ENCODE measurements at places on chromosomes 11 and 22.

DNA sequence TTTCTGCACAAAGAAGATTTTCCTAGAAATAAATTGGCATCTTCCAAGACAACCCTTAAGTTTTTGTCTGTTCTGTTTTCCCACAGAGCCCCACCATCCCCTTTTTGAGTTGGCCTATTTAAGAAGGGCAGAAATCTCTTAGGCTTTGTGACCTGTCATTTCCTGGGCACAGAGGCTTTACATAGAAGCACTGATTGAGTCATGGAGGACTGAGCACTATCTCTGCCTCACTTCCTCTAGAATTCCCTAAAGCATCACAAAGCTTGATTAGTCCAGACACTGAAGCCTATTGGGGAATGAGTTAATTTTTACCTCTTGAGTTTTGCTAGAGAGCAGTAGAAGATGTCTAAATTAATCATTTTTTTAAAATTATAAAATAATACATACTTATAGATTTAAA, 25.4 kb downstream of the TRIM44 start:
- DNase-seq: no peak

DNA sequence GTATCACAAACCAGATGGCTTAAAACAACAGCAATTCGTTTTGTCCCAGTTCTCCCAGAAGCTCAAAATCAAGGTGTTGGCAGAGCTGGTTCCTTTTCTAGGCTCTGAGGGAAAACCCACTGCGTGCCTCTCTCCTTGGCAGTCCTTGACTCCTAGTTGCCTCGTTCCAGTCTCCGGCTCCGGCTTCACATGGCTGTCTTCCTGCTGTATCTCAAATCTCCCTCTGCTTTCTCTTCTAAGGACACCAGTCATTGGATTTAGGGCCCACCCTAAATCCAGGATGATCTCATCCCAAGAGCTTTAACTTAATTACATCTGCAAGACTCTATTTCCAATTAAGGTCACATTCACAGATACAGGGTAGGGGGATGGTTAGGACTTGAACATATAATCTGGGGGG, 9.2 kb upstream of the NAA40 start:
- no peak for DNase-seq

GRCh38 chr11:73958521-73959141, 7.8 kb downstream of the DNAJB13 start:
- DNase-seq: no peak

DNA sequence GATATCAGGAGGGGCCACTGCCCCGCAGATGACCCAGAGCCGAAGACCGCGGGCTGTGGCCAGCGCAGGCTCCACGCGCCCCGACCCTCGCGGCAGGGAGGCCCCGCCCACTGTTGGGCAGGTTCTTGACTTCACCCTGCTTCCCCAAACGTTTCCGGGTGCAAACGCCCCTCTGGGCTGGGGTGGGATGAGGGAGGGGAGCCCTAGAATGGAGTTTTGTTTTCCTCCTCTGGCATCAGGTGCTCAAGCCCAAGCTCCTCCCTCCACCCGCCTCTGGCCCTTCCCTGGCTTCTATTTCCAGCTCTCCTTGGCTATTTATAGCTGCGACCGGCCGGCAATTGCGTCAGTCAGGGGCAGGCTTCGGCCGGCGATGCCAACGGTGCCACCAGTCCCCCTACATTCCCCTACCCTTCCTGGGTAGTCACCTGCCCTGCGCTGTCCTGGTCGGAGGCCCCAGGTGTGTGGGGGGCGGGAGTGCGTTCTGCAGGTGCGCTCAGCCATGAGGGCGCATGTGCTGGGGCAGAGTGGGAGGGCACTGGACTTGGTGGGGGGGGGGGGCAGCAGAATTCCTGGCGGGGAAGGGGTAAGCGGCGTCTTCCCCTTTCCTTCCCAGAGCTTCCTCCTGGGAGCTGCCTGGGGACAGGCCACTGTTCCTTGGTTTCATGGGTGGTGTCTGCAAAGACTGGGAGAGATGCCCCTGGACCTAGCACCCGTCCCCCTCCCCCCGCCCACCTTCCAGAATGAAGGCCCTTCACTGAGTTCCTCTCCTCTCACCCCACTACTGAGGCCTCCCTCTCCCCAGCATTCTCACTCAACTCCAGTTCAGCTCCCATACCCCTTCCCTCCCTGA, 23.6 kb downstream of the DUSP8 start:
- DNase-seq: peak; percentile 75

DNA sequence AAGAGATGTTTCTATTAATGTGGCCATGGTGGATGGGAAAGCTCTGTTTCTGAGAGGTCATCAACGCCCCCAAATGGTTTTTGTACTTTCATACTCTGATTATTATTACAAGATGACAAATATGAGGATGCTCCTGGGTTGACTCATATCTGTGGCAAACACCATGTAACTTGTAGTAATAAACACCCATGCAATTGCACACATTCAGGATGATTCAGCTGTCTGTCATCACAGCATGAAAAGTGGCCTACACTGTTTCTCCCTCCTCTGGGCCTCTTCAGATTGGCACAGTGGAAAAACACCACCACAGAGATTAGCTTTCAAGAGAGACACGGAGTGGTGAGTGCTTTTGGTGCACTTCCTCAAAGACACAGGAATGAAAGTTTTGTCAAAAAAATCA, 85.4 kb downstream of the MTNR1B start:
- no peak for DNase-seq

DNA sequence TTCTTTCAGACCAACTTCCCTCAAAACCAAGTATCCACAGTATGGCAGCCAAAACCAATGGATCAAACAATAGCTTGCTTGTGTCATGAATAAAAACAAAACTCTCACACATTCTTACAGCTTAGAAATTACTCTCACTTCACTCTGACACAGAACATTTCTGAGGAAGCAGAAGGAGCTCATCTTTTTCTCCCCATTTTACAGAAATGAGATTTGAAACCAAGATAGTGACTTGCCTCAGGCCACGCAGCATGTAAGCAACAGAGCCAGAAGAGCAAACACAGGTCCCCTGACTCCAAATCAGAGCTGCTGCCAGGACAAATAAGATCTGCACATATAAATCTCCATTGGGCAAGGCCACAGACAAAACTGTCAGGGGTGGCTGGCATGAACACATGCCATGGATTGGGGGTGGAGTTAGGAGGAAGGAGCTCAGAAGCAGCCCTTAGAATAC, 64.8 kb downstream of the RAB30 start:
- DNase-seq: no peak

GRCh38 chr11:66885469-66885868, 28.6 kb downstream of the LRFN4 start:
- DNase-seq: no peak

DNA sequence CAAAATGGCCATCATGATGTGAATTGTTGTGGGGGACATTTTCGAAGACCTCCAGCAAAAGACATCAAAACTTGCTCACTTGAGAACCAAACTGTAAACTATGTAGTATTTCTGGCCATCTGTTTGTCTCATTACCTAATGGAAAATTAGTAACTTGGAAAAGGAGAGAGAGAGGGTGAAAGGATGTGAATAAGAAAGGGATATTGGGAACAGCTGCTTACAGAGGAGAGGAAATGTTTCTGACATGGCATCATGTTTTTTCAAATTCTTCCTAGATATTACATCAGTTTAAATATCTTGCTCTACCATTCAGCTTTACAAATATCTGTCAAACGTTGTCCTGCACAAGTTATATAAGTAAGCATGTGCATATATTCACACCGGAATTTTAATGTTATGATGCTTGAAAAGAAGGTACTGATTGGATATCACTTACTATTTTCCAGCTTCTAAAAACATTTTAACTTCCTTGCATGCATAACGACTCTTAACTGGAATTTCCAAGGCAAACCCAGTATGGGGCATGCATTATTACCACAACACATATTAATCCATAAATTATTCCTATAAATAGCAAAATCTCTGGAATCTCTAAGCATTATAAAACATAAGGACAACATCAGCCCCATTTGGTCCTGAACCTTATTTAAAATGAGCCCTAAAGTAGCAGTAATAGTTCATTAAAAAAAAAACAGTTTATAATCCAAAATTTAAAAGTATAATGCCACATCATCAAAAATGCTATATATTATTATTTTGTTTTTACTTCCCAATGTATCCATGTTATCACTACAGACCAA, 20.0 kb downstream of the GUCY1A2 start:
- DNase-seq: no peak

GRCh38 chr22:39017596-39018365, 3.1 kb upstream of the APOBEC3D start:
- peak; percentile 37 for DNase-seq

- DNase-seq: no peak
Measured at GRCh38 chr11:15720460-15720859, 605.7 kb downstream of the INSC start.

GRCh38 chr22:42645341-42645937, 3.8 kb downstream of the CYB5R3 start:
- DNase-seq: no peak

DNA sequence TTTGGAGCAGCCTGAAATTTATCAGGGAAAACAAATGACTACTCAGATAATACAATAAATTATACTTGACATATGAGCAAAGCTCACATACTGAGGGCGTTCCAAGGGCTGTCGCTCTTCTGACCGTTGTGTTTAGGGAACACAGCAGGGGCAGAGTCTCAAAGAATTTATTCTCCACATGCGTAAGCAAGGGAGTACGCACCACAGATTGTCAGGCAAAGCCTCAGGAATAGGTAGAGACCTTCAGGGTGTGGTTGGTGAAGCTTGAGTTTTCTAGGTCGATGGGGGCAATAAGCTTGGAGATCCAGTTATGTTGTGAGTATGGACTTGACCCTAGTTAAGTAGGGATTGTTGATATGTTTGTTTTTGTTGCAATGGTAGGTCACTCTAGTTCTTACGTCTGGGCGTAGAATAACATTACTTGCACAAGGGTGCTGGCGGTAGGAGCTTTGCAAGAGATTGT, 830 bp downstream of the ACAT1 start:
- no peak for DNase-seq

DNA sequence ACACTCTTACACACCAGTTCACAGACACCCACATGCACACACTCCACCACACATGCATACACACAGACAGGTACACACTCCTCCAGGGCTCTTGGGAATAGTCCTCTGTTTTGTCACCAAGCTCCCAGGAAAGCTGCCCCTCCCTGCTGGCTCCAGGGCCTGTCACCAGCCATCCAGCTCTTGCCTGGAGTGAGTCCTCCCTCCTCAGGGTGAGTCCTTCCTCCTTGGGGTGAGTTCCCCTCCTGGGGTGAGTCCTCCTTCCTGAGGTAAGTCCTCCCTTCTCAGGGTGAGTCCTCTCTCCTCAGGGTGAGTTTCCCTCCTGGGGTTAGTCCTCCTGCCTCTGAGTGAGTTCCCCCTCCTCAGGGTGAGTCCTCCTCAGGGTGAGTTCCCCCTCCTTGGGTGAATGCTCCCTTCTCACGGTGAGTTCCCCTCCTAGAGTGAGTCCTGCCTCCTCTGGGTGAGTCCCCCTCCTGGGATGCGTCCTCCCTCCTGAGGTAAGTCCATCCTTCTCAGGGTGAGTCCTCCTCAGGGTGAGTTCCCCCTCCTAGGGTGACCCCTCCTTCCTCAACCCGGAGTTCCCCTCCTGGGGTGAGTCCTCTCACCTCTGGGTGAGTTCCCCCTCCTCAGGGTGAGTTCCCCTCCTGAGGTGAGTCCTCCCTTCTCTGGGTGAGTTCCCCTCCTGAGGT, 100.6 kb upstream of the FGF3 start:
- no peak for DNase-seq

DNA sequence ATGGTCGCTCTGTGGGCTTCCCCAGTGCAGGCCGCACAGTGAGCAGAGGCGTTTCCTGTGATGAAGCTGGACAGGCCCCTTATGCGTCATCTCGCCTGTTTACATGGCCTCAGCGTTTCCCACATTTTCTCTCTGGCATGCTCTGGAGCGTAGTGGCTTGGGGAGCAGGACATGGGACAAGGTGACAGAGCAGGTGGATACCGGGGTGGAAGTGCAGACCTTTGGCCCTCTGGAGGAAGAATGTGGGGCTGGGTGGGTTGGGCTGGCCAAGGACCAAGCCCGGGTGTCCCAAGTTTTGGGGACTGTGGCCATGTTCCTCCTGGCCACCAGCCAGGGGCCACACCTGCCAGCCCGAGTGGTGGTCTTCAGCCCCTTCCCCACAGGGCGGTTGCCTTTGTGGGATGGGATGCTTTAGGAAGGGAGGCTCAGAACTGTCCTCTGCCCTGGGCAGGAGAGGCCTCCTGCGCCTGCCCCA, 446.6 kb downstream of the TBC1D22A start:
- DNase-seq: no peak

DNA sequence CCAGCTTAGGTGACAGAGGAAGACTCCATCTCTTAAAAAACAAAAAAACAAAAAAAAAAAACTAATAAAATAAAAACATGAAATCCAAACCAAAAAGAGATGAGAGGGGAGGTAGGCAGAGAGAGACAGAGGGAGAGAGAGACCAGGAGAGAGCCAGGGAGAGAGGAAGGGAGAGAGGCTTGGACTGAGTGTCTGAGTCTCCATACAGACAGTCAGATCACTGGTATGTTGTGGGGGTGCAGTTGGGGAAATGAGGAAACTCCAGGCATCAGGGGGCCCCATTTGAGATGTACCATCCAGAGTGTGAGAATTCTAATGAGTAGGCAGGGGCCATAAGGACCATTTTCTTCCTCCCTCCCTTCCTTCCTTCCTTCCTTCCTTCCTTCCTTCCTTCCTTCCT, 53.1 kb upstream of the SEPTIN5 start:
- no peak for DNase-seq

DNA sequence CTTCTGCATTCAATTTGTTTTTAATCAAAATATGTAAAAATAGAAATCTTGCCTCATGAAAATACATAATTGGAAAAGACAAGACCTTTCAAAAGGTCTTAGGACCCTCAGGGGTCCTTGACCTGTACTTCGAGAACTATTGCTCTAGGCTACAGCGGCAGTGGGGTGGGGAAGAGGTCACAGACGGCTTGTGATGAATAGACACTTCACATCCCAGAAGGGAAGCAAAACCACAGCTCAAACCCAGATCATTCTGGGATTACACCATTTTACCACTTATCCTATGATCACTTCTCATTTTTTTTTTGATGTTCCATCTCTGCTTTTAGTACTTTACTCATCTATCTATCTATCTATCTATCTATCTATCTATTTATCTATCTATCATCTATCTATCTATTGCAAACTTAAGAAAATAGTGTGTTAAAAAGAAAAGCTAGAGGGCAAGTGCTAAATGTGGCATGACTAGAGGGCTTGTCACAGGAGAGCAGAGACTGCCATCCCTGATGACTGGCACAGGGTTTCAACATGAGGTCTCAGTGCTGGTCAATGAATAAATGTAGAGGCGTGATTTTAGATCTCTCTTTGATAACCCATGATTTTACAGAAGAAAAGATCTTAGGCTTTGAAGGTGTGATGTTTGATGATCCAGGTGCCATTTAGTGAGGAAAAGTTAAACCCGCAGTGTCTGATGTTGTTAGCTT, 37.1 kb downstream of the RNF141 start:
- DNase-seq: no peak

GRCh38 chr11:41534391-41534790, 74.9 kb upstream of the LRRC4C start:
- no peak for DNase-seq

- no peak for DNase-seq
Measured at GRCh38 chr22:46364341-46365165, 29.0 kb downstream of the TRMU start.

GRCh38 chr11:88438721-88439120, 101.2 kb upstream of the CTSC start:
- DNase-seq: no peak

All from iPS-NIHi11 (cell line).